ENCODE measurements at places on chromosomes 12 and 14.

GRCh38 chr14:104877066-104877805 is 12.2 kb downstream of the CEP170B start:
- no peak for DNase-seq

DNA sequence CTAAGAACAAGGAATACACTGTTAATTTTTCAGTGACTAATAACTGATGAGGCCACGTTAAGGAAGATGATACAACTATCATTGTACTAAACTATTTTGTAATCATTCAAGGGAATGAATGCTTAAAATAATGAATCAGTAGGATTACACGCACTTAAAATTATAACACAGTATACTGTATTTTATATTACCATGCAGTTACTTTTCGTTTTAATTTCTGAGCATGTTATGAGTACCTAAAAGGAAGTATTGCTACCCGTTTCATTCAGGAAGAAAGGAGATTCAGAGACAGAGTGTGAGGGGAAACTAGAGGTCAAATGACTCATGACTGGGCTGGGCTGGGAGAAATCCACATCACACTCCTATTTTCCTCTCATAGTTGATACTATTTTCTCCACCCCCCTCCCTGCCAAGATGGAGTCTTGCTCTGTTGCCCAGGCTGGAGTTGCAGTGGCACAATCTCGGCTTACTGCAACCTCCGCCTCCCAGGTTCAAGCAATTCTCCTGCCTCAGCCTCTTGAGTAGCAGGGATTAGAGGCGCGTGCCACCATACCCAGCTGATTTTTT is 202.0 kb downstream of the PPM1H start:
- no peak for DNase-seq

- no peak for DNase-seq
These were observed 76.7 kb upstream of the RFLNA start for GRCh38 chr12:124218243-124218560.

- DNase-seq, result no peak
These were observed 99.2 kb downstream of the ADGRD1 start for GRCh38 chr12:131052929-131053328.

- DNase-seq, result no peak
These were observed 16.3 kb downstream of the MARK3 start for GRCh38 chr14:103401223-103402214.

GRCh38 chr12:108117163-108117849 is 11.8 kb upstream of the WSCD2 start:
- DNase-seq, result no peak

- DNase-seq, result no peak
These were observed 121.8 kb downstream of the BBS10 start for GRCh38 chr12:76226397-76226796.

DNA sequence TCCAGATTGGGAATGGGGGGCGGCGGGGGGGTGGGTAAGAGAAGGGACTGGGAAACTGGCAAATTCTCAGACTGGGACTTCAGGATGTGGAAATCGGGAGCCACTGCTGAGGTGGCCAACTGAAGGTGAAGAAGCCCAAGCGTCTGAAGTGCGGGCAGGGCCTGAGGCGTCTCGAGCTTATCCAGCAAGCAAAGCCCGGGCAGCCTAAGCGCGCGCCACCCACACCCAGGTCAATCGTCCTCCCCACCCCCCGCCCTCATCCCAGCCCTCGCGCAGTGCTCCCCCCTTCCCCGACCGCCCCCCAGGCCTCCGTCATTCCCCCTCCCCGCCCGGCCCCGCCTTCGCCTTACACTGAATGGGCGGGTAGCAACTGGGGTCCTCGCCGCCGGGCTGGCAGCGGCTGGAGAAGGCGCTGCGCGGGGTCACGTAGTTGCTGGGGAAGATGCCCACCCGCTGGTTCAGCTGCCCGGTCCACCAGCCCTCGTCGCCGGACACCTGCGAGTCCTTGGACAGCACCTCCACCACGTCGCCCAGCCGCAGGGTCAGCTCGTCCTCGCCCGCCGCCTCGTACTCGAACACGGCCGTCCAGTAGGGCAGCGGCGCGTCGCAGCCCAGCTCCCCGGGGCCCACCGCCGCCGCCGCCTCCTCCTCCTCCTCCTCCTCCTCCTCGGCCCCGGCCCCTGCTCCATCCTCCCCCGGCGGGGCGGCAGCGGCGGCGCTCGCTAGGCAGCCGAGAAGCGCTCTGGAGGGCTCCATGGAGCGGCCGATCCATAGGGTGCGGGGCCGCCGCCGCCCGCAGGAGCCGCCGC is 693 bp downstream of the MAP3K9 start:
- DNase-seq, result peak; percentile 23

DNA sequence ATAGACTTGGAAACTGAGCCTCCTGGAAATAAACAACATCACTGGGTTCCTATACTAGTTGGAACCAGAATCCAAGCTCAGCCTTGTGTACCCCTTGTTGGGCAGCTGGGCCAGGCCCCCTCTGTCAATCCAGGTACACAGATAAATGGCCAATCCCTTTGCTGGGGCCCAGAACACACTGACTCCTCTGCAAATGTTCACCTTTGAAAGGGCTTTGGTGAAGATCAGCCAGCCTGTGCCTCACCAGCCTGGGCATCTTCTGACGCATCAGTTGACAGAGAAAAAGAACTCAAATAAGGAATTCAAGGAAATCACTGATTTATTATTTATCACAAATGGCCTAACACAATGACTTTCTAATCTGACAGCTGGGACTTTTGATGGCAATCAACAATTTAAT is 1090.2 kb downstream of the BCL11B start:
- DNase-seq, result no peak

DNA sequence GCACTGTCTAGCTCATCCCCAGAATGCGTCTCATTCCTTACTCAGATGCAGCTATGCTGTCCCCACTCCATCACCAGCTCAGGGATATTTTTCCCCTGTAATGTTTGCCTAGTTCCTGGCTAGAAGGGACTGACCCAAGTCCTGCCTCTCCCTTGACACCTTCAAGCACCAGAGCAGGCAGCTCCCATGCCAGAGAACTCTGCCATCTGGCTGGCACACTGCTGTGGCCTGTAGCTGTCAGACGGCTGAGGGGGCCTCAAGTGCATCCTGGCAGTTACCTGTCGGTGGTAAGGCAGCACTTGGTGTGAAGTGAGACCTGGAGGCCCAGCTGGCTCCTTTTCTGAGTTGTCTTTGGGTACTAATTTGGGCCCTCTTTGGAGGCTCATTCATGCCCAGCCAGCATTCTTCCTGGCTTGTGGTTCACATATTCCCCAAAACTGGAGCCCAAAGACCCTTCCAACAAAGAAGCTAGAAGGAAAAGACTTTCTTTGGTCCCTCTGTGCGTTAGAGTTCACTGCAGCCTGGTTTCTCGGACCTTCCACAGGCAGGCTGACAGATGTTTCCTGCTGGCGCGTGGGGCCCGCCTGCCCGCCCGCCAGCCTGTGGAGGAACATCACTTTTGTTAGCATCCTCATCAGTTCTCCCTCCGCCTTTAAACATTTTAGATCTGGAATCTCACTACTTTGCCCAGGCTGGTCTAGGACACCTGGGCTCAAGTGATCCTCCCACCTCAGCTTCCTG is 33.0 kb downstream of the RNF34 start:
- no peak for DNase-seq

DNA sequence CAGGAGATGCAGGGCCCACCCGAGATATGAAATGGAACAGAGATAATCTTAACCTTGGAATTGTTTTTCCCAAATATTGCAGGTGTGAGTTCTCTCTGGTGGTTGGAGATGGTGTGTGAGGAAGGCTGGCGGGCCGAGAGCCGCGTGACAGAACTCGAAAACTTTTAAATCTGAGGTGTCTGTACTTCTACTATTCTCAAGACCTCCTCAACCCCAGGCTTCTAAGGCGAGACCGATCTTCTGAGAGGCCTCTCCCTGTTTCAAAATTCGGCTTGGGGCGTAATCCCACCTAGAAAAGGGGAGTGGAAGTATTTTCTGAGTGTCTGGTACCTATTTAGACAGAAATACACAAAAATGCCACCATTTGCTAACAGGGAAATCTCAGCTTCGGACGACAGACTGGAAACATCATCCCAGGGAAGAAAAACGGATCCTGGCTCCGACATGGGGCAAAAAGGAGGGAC is 611 bp downstream of the SARNP start:
- DNase-seq, result no peak

DNA sequence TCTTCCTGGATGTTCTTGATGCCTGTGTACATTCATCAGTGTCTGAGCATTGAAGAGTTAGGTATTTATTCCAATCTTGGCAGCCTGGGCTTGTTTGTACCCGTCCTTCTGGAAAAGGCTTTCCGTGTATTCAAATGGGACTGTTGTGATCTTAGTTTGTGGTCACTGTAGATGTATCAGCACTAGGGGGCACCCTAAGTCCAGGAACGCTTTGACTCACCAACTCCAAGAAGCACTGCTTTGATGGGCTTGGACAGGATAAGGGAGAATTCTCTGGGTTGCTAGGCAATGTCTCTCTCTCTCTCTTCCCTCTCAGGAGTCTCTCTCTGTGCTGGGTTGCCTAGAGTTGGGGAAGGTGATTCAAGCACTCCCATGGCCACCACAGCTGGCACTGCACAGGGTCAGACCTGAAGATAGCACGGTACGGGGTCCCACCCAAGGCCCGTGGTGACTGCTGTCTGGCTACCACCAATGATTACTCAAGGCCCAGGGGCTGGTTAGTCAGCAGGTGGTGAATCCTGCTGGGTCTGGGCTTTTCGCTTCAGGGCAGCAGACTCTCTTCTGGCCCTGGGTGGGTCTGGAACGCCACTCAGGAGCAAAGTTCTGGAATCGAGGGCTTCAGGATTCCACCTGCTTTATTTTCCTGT is 211.1 kb upstream of the RGS6 start:
- no peak for DNase-seq

- DNase-seq, result no peak
These were observed 16.1 kb upstream of the SMOC1 start for GRCh38 chr14:69863083-69863482.

DNA sequence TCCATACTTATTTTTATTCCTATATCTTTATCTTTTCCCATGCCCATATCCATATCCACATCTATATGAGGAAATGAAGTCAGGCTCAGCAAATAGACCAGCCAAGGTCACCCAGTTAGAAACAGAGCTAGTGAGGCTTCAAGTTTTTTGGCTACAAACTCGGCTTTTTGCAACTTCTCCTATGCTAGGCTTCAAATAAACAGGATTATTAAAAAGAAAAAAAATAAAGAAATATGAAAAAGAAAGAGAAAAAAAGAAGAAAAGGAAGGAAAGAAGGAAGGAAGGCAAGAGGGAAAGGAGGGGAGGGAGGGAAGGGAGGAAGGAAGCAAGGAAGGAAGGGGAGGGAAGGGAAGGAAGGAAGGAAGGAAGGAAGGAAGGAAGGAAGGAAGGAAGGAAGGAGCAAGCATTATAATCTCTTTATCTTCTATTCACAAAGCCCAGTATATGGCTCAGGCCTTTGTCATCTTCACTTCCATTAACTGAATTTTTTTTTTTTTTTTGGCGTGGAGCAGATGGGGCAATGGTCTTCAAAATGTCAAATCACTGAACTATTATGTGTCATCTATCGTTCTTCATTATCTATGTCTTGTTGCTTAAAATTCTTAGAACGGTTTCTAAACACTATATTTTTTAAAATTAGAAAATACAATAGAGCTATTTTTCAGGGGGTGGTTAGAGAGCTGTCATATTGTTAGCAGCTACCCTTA is 418.2 kb downstream of the VRK1 start:
- no peak for DNase-seq

- no peak for DNase-seq
These were observed 4.2 kb upstream of the KLC1 start for GRCh38 chr14:103624860-103625259.

GRCh38 chr12:76520348-76520747 is 39.2 kb downstream of the OSBPL8 start:
- DNase-seq, result no peak

- DNase-seq, result no peak
These were observed 87.1 kb downstream of the ZFP36L1 start for GRCh38 chr14:68705741-68706283.

GRCh38 chr12:6928022-6928702 is 403 bp downstream of the ATN1 start:
- no peak for DNase-seq

GRCh38 chr12:68477261-68477772 is 133.4 kb upstream of the RAP1B start:
- no peak for DNase-seq

GRCh38 chr12:14367040-14367661 is 1.7 kb downstream of the ATF7IP start:
- no peak for DNase-seq

- DNase-seq, result no peak
These were observed 211.5 kb upstream of the CRY1 start for GRCh38 chr12:107304588-107305532.

DNA sequence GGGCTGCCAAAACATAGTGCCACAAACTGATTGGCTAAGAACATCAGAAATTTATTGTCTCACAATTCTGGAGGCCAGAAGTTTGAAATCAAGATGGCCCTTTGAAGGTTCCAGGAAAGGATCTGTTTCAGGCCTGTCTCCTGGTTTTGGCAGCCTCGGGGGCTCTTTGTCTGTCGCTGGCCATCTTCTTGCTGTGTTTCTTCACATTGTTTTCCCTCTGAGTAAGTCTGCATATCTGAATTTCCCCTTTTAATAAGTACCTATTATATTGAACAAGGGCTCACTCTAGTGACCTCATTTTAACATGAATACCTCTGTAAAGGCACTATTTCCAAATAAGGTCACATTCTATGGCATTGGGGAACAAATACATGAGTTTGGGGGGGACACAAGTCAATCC is 467.1 kb upstream of the MGAT4C start:
- DNase-seq, result no peak

DNA sequence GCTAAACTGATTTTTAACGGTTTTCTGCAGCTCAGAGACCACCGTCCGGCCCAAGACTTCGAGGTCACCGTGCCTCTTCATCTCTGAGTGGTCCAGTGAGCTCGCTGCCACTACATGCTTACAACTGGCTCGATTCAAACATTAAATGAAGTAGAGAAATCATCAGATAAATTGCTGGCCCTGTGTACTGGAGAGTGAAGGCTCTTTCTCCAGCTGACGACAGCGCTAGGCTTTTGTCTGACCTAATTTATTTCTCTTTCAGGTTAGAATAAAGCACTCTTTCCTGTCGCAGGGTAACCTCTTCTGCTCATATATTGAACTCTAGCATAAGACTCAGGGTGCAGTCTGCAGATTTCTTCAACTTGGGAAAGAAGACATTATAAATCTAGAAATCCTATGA is 6.4 kb downstream of the BCL11B start:
- no peak for DNase-seq

GRCh38 chr12:94297096-94297699 is 148.8 kb downstream of the PLXNC1 start:
- DNase-seq, result no peak

- DNase-seq, result no peak
These were observed 124.8 kb upstream of the MAP1LC3B2 start for GRCh38 chr12:116434155-116435011.
